Heart left ventricle (tissue), 16 donors: ENCODE measurements at places on chromosomes 1 and 21.

GRCh38 chr1:106027871-106028270, 1028.6 kb upstream of the PRMT6 start:
- DNase-seq: no peak

- DNase-seq: no peak
These were observed 109.3 kb downstream of the DMRTB1 start for GRCh38 chr1:53568540-53568939.

DNA sequence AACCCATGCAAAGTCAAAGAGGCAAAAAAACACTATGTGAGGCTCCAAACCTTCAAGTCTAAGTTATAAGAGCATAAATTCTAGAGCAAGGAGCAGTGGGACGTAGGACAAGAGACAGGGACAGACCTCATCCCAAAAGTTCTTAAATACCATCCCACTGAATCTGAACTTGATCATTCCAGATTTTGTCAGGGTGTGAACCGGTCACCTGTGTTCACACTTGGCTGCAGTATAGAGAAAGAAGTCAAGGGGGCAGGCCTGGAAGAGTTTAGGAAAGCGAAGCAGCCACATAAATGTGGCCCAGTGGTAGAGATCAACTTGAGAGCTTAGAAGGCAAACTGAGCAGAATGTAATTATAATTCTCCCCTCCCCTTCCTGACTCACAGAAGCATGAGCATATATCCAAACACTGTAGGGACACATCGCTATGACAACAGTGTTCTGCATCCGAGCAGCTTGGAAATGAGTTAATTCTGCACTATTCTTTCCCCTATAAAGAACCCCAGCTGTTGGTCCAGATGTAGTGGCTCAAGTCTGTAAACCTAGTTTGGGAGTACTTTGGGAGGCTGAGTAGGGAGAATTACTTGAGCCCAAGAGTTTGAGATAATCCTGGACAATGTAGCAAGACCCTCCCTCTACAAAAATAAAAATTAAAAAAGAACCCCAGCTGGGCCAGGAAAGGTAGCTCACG, 2.7 kb downstream of the AKR7A2 start:
- DNase-seq: no peak

- DNase-seq: no peak
These were observed 11.3 kb downstream of the FABP3 start for GRCh38 chr1:31361607-31362006.

- no peak for DNase-seq
These were observed 180.1 kb upstream of the USP25 start for GRCh38 chr21:15549671-15550070.

- DNase-seq: no peak
These were observed 26.3 kb downstream of the RGS2 start for GRCh38 chr1:192835116-192835515.

DNA sequence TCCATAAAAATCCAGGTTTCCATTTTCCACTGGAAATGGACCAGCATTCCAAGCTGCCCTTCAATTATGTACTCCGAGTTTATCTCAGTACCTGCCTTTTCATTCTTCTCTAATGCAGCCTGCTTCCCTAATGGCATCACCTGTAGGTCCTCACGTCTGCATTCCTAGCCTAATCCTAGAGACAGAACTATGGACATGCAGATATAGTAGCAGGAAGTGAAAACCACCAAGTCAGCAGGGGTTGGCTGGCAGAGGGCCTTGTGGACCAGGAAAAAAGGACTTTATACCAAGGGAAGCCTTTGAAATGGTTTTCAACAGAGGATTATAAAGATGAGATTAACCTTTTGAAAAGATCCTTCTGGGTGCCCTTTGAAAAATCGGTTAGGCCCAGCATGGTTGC, 135.7 kb upstream of the L1TD1 start:
- no peak for DNase-seq

- no peak for DNase-seq
These were observed 10.8 kb downstream of the LRRC8D start for GRCh38 chr1:89831462-89832120.

- DNase-seq: no peak
These were observed 45.8 kb downstream of the MIGA1 start for GRCh38 chr1:77825131-77825709.

DNA sequence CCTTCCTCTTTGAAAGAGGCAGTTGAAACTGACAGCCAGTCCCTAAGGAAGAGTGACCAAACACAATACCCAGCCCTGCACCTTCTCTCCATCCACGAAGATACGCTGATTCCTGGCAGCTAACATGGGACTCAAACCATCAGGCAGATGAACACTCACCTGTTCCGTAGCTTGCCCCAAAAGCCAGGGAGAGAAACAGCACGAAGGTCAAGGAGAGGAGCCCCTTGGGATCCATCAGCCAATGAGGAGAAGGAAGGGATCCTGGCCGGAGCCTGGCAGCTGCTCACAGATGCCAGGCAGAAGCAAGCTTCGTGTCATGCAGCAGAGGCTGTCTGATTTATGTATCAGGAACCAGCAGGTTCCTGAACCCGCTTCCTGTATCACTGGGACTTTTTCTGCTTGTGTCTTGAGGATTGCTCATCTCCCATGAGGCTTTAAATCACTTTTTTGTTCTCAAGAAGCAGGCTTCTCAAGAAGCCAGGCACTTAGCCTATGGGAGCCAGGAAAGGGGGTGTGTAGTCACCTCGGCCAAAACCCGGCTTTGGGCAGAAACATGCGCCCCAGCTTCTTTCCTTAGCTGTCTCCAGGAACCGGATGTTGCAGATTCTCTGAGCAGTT, at the start of gene SLAMF1:
TSS of gene SLAMF1 (minus strand) at position 334 of the 618 bp plus-strand sequence. CDS start at position 235, 99 bp downstream.
- no peak for DNase-seq

GRCh38 chr1:104358621-104359020, 608.9 kb downstream of the AMY1C start:
- DNase-seq: no peak

GRCh38 chr1:151611832-151612500, at the start of gene SNX27:
Gene SNX27 (plus strand): TSS chr1:151612050. CDS start chr1:151612202, 152 bp downstream.
- DNase-seq: peak; percentile 94

GRCh38 chr1:234871710-234872271, 256.8 kb downstream of the TOMM20 start:
- DNase-seq: no peak

GRCh38 chr1:47590523-47591225, 152.8 kb downstream of the FOXD2 start:
- DNase-seq: no peak

- no peak for DNase-seq
These were observed 6.5 kb downstream of the RHEX start for GRCh38 chr1:206059355-206059915.

GRCh38 chr1:94322696-94323095, 85.3 kb upstream of the ARHGAP29 start:
- DNase-seq: no peak

DNA sequence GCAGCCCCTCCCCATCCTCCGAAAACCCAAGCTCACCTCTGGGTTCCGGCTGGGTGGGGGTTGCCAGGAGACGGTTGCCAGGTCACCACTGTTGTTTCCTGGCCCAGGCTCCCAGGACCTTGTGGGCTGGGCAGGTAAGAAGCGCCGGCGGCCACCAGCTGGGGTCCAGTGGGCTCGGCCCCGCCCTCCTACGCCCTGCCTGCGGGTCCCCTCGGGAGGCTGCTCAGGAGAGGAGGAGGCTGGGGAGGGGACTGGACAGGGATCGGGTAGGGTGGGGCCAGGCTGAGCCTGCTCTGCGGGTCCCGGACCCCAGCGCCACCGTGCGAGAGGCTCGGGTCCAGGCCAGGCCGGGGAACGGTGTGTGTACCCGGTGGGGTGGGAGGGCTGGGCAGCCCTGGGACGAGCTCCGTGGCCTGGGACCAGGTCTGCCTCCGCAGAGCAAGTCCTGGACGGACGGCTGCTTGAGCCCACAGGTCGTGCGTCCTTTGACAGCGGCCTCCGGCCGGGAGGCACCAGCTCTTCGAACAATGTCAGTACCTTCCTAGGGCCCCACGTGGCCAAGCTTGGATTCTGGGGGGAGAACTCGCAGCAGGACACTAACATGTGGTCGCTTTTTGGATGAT, at the start of gene TTLL10:
TSS of gene TTLL10 (plus strand) at position 88 of the 623 bp plus-strand sequence. CDS start 5,336 bp downstream, outside the sequence.
- peak; percentile 66 for DNase-seq

DNA sequence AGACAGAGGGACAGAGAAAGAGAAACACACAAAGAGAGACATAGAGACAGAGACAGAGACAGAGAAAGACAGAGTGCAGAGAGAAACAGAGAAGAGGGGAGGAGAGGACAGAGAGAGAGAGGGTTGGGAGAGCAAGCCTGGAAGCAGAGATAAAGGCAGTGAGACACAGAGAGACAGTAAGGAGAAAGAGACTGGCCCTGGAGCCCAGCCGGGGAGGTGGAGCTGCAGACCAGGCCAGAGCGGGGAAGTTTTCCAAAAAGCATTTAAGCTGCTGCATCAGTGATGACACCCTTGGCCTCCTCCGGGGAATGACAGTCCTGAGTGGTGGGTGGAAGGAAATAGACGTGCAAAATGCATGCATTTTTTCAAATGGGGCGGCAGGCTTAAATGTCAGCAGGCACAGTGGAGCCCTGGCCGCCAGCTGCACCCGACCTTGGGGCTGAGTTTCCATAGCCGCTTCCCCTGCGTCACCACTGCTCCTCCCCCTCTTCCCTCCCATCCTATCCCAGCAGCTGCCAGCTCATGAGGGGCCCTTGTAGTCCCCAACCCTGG, 95.4 kb upstream of the KLHDC7A start:
- DNase-seq: no peak

DNA sequence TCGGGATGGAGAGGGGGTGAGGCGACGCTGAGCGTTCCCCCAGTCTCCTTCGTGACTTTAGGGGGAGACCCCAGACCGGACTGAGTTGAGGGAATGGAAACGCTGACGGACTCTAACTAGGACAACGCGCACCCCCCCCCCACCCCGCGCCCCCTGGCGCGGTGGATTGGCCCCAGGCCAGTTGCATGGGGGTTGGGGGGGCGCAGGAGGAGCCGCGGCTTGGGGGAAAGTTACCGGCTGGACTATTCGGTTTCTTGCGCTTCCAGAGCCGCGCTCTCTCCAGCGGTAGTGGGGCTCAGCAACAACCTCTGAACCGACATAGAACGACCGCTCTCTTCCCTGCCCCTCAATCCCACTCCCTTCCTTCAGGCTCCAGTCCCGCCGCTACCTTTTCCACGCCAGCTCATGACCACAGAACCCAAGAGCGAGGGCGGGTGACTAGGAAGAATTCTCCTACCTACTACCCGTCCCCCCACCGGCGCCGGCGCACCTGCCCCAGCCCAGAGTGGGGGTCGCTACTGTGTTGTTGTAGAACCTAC, 694 bp downstream of the ZBTB7B start:
- DNase-seq: no peak

DNA sequence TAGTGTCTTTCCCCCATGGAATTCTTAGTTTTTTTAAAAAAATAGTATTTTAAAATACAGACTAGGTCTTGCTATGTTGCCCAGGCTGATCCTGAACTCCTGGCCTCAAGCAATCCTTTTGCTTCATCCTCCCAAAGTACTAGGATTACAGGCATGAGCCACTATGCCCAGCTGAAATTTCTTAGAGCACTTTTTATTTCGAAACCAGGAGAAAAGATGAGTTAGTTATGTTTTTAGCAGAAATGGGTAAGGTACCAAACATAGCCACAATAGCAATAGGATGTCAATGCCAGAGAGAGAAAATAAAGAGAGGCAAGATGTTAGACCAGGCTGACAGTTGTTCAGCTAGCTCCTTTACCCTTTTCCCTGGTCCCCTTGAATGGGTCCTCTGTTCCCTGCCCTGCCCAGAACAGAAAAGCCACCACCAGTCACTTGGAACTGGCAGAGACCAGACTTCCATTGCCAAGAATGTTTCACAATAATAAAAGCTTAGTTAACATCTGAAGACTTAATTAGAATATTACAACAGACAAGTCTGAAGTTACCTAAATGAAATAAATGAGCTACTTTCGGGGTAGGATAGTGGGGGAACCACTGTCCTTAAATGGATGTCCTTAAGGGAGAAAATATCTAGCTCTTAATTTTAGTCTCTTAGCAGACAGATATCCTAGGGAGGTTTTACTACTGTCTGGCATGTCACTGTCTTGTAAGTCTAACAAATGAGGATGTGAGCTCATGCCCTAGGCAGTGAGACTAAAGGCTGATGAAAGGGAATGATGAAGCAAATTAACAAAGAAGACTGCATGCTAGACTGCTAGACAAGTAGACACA, 54.3 kb downstream of the ABL2 start:
- no peak for DNase-seq

- DNase-seq: no peak
These were observed 3.3 kb upstream of the SSBP3 start for GRCh38 chr1:54409156-54410142.

- DNase-seq: no peak
These were observed 73.0 kb downstream of the DAP3 start for GRCh38 chr1:155761736-155762405.

DNA sequence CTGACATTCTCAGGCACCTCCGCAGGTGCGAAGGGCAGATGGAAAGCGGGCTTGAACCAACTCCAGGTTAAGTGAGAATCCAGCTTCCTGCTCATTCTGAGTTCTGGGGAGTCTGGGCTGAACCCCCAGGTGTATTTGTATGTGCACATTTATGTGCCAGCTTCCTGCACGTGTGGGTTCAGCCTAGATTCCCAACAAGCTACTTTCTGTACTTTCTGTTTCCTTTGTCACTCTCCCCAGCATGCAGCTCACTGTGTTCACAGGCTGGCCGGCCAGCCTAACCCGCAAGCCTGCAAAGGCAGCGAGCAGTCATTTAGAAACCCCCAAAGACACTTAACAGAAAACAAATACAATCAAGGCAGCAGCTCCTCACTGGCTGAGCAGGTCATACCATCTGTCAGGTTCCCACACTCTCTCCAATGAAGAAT, 1.3 kb upstream of the IL19 start:
- DNase-seq: no peak

GRCh38 chr1:184050636-184051035, 894 bp upstream of the TSEN15 start:
- no peak for DNase-seq

GRCh38 chr1:40039757-40040510, 595 bp upstream of the CAP1 start:
- DNase-seq: peak; percentile 95

- DNase-seq: peak; percentile 49
These were observed 173.7 kb downstream of the ZBTB18 start for GRCh38 chr1:244224487-244225430.

DNA sequence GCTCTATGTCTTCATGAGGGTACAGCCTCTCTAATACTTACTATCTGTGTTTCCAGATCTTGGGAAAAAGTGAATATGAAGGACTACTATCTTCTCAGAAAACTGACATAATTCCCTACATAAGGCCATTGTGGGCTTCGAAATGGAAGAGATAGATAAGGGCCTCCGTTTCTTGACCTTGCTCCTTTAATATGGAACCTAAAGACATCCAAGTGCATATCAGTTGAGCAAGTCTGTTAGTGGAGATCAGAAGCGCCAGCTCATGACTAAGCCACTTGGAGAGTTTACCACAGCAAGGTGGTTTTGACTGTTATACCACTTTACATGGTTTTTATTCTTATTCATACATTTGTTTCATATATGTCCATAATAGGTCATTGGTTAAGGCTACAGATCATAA, 35.3 kb upstream of the FCER1A start:
- no peak for DNase-seq
